ENCODE measurements at places on chromosomes 5 and 9.

DNA sequence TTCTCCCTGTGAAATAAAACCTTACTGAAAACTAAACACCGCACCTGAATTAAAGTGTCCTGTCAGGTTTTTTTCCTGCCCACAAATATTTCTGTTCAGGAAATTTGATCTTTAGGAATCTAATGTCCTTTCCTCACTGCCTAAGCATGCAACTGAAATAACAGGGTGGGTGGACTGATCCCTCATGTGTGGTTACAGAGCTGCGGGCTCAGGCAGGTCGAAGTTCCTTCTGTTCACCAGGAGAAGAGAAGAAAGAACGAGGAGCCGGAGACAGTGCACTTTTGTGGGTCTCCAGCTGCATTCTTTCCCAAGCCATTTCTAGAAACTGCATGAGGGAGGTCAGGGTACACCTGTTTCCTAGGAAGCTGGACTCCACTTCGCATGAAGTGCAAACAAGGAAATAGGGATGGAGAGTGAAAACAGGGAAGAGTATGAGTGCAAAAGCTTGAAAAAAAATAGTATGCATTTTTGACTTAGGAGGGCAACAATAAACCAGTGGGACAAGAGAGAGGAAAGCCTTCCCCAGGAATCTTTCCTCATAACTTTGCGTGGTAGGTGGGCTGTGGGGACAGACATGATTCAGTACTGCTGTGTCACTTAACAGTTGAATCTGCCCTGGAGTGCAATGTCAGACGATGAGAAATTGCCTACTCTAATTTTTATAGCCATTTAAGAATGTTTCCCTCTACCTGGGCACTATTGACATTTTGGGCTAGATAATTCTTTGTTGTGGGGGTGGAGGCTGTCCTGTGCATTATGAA lies 60.3 kb downstream of the GCNT1 start:
- peak; percentile 33 for DNase-seq

GRCh38 chr9:122219856-122220672 lies 8.7 kb downstream of the LHX6 start:
- DNase-seq, result peak; percentile 16

DNA sequence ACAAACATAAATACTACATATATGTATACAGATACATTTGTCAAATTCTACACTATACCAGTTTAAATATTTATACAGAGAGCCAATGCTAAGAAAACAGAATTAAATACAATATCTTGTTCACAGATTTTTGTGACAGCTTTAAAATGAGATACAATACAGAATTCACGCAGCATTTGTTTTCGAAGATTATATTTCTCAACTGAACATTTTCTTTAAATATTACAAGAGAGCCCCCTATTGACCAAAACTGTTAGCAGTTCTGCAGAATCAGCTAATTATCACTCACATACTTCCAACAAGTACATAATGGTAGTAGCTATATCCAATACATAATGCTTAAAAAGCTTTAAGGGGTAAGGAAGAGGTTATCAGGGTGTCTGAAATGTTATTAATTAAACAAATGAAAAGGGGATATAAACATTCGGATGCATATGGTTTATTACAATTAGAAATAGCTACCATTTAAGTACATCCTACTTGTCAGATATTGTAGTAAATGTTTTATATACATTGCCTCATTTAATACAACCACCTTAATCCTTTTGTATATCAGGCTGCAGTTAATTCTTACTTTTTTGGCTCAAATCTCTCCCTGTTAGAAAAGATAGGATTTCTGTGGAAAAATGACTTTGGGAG lies 31.7 kb downstream of the ZDHHC21 start:
- DNase-seq, result peak; percentile 21

- no peak for DNase-seq
Measured at GRCh38 chr5:84695330-84695729, 310.6 kb upstream of the EDIL3 start.

- DNase-seq, result peak; percentile 81
Measured at GRCh38 chr9:115006660-115007059, 76.3 kb upstream of the TNFSF8 start.

DNA sequence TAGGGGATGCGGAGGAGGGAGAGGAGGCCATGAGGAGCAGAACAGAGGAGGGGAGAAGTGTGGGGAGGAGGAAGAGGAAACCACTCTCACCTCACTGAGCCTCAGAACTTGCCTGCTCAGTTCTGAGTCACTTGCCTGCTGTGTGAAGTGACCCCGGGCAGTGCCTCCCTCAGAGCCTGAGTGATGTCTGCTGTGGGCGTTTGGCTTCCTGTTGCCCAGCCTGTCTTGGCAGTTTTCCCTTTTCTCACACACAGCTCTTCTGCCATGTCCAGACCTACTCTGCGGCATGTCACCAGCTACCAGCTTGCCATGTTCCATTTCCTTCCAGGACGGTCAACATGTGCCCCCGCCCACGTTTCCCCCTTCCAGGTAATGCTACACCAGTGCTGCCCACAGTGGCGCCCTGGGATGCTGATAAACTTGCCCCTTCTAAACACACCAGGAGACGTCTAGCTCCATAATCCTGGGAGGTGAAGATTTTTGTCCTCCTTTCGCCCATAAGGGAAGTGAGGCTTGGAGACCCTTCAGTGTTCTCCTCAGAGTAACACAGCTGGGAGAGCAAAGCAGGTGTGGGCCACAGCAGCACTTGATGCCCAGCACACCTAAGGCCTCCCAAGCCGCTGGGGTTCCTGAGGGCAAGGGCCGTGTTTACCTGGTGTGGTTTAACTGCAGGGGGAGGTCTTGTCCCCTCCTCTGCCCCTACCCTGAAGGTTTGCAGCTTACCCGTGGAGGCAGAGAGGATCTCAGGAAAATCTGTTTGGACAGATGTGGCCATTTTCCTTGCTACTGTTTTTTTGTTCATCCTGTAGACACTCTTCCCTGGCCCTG lies 63.8 kb upstream of the RNF130 start:
- DNase-seq, result peak; percentile 3

DNA sequence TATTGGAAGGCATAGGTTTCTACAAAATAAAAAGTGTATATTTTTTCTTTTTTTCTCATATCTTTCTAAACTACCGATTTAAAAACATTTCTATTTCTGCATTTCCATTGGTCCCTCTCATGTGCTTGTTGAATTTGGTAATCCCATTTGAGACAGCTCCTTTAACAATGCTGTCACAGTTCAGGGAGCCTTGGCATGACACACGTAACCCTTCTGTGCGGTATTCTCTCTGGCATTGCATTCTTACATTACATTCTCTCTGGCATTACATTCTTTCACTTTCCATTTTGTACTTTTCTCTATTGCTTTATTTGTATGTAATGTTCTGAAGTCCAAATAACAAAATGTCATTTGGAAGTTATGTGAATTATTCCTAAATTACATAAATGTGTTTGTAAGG lies 150.7 kb upstream of the RASGRF2 start:
- DNase-seq, result no peak
